ENCODE measurements at places on chromosomes 1 and 21.

GRCh38 chr1:195754874-195755273, 853.4 kb downstream of the KCNT2 start:
- no peak for DNase-seq

DNA sequence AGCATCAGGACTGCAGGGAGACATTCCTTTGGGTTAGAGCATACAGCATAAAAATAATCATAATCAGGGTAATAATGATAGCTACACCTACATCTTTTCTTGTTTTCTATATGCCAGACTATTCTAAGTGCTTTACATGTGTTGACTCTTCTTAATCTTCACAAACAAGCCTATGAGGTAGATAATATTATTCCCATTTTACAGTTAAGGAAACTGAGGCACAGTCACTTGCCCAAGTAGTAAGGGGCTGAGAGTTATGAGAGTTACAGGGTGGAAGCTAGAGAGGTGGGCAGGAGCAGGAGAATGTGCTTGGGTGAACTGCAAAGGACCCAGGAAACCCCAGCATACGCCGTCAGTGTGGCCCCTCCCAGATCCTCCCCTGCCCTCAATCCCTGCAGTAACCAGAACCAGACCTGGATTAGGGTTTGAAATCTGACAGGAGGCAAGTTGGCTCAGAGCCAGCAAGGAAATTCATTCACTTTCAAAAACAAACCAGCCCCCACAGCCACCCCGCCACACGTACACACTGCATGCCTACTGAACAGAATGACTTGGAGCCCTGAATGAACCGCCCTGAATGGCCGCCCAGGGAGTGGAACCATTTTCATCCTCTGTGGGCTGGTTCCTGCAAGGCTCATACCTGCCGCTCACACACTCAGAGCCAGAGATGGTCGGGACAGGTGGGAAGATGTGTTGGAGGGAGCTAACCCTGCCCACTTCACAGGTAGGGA, 126.1 kb downstream of the TRABD2B start:
- no peak for DNase-seq

- DNase-seq: no peak
Observed at GRCh38 chr1:101089613-101090338, 64.2 kb upstream of the DPH5 start.

DNA sequence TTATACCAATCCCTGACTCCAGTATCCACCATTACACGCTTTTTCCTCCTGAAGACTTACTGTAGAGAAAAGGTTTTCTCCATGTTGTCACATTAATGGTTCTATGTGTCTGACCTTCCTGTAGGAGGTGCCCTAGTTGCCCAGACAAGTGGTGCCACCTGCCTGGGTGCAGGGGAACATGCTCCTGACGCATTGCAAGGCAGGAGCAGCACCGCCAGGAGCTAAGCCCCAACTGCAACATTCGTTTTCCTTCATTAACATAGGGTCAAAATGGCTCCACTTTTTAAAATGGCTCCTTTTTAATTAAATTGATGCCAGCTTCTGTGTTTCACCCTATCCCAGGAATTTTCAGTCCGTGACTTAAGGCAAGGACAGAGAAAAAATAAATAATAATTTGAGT, 220.1 kb upstream of the SAMSN1 start:
- no peak for DNase-seq

- no peak for DNase-seq
Observed at GRCh38 chr1:156247460-156248322, at the start of gene PAQR6. PAQR6 (minus strand) TSS chr1:156248056; CDS start chr1:156246731, 1,325 bp downstream.

GRCh38 chr1:11684070-11684469, 3.1 kb upstream of the MAD2L2 start:
- DNase-seq: no peak

- DNase-seq: no peak
Observed at GRCh38 chr1:73813236-73813635, 384.7 kb downstream of the LRRIQ3 start.

DNA sequence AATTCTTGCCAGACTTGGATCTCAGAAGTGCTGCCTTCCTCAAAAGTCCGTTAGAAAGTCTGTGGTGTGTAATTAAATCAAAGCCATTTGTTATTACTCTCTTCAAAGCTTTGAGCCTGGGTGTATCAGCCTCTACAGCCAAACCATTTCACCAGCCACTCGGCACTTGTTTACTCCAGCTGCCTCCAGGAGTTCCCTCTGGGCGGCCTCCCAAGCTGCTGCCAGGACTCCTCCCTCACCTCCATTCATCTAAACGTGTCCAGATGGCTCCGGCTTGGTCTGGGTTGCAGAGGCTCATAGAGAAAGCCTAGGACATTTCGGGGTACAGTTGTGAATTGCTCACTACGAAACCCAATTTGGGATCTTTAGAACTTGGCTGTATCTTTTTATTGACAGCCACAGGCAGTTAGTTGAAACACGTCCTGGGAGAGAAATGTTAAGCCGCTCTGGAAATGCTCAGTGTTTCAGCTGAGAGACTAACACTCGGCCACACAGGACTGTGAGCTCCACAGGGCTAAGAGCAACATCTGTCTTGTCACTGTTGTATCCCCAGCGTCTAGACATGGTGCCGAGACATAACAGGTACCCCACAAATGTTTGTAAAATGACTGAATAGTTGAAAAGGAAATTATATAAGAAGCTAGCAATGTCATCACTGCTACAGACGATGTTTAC, 116.9 kb upstream of the NGF start:
- no peak for DNase-seq

DNA sequence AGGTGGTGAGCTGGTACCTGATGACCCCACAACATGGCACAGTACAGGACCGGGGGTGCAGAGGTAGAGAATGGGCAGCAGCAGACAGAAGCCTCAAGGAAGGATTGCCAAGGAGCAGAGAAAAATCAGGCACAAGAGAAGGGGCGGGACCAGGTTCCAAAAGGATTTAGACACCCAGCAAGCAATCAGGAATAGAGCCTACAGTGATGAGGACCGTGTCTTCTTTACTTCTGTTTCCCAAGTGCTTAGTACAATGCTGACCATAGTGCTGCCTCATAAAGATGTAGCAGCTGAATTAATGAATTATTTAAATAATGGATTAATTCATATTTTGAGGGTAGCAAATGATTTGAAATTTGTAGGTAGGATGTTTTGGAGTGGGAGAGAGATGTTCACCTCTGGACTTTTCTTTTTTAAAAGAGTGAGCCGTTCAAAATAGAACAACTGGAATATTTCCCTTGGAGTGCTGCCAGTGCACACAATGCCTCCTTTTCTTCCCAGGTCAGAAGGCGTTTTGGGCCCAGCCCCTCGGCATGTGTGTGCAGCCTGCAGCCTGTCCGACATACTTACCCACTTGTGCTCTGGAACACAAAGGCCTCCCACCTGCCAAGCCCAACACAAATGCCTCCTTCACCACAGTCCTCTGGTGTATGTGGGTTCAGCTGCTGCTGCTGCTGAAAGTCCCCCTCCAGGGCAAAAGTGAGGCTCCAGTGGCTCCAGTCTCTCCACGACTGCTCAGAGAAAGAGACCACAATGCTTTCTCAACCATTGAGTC, 19.6 kb downstream of the KANK4 start:
- DNase-seq: no peak

- no peak for DNase-seq
Observed at GRCh38 chr1:24322470-24323177, 3.5 kb downstream of the GRHL3 start.

DNA sequence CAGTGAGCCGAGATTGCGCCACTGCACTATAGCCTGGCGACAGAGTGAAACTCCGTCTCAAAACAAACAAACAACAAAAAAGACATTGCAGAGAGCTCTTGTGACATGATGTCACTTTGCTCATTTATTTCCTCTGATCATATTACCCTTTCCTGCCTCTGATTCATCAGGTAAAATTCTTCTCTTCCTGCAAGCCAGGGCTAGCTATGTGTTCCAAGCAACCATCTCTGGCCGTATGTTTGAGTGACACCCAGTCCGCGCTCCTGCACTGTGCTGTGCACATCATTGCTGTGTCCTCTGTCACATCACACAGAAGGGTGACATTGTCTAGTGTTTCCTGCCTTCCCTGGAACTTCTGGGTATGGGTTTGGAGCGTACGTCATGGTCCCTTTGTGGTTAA, 251.3 kb downstream of the PCP4 start:
- DNase-seq: no peak

DNA sequence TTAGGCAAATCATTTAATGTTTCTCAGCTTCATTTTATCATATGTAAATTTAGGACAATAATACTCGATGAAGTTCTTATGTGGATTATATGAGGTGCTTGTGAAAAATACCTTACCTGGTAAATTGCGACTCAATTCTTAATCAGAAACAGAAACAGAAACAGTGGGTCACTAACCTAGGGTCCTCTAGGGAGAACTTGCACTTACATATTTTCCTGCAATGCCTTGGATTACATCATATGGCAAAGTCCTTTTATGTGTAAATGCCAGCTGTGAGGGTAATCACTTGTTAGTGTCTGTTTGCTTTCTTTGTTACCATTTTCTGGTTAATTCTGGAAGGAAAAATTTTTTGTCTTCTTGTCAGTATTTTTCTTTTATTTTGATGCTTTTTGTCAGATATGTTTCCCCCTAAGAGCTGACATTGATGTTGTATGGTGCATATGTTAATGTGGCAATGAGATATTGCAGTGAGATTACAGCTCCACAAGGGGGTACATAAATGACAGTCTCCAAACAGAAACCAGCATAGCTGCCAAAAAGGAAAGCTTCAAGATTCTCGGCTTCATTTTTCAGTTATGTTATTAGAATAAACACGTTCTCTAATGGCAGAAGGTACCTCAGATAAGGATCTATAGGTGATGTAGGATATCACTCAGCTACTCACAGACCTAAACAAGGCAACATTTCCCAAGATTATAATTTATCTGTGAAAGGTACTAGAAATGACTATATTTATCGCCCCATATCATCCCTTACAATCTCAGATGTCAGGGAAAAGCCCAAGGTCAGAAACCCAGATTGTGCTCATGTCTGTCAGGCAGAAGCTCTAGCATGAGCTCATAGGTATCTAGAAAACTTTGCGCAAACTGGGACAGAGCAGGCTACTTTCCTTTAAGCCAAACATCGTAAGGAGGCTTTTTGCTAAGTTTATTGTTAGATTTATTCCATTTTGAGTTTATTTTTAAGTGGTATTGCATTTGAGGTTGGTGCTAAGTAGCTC, 119.9 kb downstream of the FASLG start:
- DNase-seq: peak; percentile 12

GRCh38 chr1:161200421-161200991, 1.7 kb upstream of the ADAMTS4 start:
- no peak for DNase-seq

- no peak for DNase-seq
Observed at GRCh38 chr1:245108246-245108645, 46.5 kb upstream of the KIF26B start.

DNA sequence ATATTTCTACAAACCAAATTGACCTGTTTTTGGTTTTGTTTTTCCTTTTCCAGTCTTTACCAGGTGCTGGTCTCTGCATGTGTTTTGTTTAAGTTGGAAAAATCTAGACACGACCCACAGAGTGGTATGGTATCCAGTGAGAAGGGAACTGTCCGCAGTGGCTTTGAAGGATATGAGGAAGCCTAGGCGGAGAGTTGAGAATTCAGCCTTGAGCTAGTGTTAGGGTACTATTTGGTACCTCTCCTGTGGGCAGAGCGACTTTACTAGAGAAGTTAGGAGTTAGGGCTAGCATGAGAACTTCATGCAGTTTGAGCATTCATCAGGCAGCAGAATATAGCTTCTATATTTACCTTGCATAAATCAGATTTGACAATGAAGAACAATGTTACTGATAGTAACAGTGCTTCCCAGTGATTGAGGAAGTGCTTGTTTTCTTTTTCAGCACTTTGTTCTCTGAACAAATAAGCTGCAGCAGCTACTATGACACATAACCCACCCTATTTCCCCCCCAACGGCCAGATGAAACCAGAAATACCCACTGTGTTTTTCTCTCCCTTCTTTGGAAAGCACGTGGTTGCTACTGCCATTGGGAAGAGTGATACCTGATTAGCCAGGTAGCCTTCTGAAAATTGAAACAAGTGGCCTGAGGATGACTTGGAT, 19.0 kb downstream of the MRPS6 start:
- DNase-seq: no peak

DNA sequence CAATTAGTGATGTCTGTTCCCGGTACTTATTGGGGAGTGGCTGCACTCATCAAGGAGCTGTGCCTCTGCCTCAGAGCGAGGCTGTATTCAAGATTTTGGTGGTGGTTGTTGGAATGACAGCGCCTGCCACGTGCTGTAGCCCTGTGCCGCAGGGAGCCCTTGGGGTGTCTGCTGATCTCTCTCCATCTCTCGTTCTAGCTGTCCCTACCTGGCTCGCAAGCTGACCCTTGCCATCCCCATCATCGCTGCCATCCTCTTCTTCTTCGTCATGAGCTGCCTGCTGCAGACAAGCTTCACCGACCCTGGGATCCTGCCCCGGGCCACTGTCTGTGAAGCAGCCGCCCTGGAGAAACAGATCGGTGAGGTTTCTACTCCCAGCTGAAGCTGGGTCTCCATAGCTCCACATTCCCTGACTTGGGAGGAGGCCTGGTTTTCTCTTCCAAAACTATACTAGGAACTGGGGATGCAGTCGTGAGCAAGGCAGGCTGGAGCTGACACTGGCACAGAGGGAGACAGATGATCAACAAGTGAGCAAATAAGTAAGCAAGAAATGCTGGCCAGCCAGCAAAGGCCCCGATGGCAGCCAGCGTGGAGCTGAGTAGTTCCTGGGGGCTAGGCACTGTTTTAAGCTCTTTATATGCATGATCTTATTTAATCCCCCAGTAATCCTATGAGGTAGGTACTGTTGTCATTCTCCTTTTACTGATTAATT, 5.9 kb downstream of the ZDHHC18 start:
- no peak for DNase-seq

DNA sequence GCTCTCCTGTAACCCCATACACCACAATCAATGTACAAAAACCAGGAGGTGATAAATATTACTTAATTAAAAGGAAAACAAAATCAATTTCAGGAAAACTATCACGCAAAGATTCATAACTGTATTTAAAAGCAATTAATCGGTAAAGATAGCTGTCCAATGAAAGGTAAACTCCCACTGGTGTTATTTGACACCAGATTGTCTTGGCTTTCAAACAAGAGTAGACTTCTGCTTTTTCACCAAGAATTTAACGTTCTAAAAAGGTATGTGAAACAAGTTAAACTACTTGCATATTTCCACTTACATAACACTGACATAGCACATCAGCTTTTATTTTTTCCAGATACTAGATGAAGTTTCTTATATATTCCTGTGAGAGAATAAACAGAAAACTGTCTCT, 3.5 kb downstream of the PLPP3 start:
- DNase-seq: no peak

GRCh38 chr1:172286629-172287076, 133.8 kb upstream of the C1orf105 start:
- DNase-seq: no peak

All from NCI-H460 (cell line).